ENCODE measurements at places on chromosomes 12 and 14. TPM values are rescaled to one million over a fixed set of nuclear protein-coding genes. Genes with fewer than 3 reads are reported as not detected.
A peak's percentile ranks its signal among the peaks of the same experiment; 100 is the strongest.

DNA sequence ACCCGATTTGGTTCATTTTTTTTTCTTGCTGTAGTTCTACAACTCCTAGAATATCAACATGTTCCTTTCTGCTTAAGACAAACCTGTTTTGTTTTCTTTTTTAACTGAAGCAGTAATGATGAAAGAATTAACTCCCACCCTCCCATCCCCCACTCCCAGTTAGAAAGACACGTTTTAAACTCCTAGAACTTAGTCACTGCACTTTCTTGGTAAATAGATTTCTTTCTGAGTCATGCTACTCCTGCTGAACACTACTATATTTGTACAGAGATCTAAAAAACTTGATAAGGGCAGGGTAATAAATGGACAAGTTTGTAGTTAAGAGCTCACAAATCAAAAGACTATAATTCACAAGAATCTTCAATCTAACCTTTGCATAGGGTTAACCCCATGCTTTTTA, 118.9 kb upstream of the PTPRB start:
- peak; percentile 70 for DNase-seq

The LUM gene
- 2,030 TPM for total RNA-seq

The IFI27L1 gene
- total RNA-seq: 18.9 TPM

DNA sequence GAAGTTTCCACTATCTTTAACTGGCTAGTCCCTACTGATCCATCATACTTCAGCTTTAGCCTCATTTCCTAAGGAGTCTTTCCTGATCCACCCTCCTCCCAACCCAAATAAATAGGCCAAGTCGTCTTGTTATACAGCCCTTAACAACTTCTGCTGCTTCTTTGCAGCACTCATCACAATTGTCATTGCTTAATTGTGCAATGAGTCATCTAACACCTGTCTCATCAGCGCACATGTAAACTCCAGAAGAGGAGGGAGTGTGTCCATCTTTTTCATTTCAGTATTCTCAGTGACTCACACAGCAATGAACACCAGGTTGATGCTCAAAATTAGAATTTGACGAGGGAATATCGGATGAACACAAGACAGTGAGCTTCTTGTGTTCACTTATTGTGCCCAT, 87.3 kb downstream of the SUDS3 start:
- DNase-seq: no peak

DNA sequence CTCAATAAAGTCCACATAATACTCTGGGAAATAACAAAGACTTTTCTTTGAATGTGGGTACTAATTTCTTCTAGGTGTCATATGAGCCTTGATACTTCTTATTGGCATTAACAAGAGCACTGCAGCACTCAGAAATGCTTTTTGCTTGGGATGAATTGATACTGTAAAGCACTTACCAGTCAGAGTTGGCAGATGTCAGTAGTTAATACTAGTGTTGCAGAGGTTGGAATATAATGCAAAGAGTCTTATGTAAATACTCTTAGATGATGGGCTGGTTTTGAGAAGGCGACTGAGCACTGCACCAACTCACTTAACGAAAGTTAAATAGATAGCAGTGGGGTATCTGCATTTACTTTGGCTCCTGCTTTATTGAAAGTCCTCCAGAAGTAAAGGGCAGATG, 25.6 kb upstream of the MBIP start:
- DNase-seq: no peak

DNA sequence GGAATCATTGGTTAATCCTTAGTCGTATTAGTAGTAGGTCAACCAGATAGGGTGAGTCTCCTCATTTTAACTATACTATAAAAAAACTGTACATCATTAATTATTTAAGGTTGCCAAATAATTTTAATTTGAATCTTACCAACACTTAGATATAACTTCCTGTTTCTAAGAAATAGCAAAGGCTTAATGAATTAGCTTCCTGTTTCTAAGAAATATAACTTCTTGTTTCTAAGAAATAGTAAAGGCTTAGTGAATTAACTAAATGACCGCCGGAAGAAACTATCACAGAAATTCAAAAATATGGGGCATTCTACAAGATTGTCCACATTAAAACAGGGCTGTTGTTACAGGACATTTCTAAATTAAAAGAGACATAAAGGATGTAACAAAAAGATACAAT, 392.9 kb upstream of the FOXG1 start:
- DNase-seq: no peak

The GRIN2B gene
- 0.60 TPM for total RNA-seq

The NEUROD4 gene
- not detected for total RNA-seq

DNA sequence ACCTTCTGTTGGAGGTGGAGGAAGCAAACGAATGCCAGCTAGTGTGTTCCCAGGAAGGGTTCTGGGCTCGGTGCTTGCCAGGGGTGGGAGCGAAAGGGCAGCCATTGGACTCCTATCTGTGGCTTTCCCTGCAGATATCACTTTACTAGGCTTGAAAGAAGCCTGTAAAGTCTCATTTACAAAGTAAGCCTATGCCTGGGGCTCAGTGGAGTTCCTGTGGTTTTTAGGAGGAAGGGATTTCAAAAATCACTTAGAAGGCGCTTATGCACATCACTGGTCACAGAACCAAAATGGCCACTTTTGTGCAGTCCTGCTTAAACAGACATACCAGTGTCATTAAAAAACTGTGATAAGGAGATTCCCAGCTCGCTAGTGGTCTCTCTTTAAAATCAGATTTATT, 22.7 kb downstream of the CLMN start:
- no peak for DNase-seq

- peak; percentile 70 for DNase-seq
Observed at GRCh38 chr12:51961834-51962233, 10.3 kb downstream of the ACVR1B start.

GRCh38 chr14:92693998-92694795, 54.2 kb downstream of the LGMN start:
- peak; percentile 32 for DNase-seq

The SIX4 gene
- 6.7 TPM for total RNA-seq

- no peak for DNase-seq
Observed at GRCh38 chr12:21509768-21510167, 8.2 kb downstream of the GOLT1B start.

DNA sequence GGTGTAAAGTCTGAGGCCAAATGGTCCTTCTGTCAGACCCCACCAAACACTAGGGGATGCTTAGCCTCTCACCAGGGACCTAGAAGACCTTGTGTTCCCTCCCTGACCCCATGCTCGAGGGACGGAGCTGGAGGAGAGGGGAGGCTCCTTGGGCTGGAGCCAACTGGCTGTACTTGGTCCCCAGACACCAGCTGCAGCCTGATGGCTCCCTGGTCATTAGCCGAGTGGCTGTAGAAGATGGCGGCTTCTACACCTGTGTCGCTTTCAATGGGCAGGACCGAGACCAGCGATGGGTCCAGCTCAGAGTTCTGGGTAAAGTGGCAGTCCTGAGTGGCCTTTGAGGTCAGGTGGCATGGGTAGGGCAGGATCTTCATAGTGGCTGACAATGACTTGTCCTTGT, 29.0 kb downstream of the PAPLN start:
- no peak for DNase-seq

The RNU4-1 gene
- total RNA-seq: under 0.01 TPM

GRCh38 chr14:22107753-22108152, 434.1 kb upstream of the OR4E1 start:
- no peak for DNase-seq

DNA sequence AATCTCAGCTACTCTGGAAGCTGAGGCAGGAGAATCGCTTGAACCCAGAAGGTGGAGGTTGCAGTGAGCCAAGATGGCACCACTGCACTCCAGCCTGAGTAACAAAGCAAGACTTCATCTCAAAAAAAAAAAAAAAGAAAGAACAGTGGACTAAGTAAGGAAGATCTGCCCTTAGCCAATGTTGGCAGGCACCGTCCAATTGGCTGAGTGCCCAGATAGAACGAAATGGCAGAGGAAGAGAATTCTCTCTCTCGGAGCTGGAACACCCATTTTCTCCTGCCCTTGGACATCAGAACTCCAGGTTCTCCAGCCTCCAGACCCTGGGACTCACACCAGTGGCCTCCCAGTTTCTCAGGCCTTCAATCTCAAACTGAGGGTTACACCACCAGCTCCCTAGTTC, 49.9 kb downstream of the ESR2 start:
- no peak for DNase-seq

DNA sequence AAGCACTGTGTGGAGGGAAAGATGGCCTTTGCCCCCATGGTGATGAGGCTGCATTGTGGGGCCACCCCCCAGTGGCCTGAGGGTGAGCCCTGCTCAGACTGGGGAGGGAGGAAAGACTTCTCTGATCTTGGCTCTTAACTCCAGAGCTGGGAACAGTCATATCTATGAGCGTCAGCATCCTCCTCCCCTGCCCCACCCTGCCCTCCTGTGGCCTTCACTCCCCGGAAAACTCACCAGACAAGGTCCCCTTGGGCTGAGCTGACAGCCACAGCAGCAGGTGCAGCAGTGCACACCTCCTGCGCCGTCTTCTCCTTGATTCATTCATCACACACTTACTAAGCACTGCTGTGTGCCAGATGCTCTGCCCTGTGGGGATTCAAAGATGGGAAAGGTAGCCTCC, 98.8 kb downstream of the B4GALNT3 start:
- no peak for DNase-seq

GRCh38 chr12:4141348-4142270, 132.0 kb upstream of the CCND2 start:
- no peak for DNase-seq

The CLECL1 gene
- not detected for total RNA-seq

DNA sequence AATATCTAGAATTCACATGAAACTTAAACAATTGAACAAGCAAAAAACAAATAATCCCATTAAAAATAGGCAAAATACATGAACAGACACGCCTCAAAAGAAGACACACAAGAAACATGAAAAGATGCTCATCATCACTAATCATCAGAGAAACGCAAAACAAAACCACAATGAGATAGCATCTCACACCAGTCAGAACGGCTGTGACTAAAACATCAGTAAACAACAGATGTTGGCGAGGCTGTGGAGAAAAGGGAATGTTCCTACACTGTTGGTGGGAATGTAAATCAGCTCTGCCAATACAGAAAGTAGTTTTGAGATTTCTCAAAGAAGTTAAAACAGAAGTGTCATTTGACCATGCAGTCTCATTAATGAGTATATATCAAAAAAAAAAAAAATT, 121.3 kb downstream of the PTPRO start:
- DNase-seq: no peak

DNA sequence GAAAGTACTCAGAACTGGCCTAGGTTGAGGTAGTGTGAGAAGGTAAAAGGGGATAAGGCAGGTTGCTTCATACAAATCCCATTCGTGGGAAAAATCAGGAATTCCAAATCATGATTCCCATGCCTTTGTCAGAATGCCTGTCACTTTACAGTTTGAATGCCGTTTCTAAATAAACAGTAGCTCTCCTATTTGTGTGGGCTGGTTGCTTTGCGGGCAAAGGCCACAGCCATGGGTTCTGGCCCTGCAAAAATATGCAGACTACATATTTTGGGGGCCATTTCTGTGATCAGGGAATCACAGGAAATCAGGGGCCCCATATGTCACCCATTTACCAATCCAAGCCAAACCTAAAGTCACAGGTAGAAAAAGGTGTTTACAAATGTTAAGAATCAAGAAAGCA, 161.3 kb upstream of the BMP4 start:
- DNase-seq: no peak

DNA sequence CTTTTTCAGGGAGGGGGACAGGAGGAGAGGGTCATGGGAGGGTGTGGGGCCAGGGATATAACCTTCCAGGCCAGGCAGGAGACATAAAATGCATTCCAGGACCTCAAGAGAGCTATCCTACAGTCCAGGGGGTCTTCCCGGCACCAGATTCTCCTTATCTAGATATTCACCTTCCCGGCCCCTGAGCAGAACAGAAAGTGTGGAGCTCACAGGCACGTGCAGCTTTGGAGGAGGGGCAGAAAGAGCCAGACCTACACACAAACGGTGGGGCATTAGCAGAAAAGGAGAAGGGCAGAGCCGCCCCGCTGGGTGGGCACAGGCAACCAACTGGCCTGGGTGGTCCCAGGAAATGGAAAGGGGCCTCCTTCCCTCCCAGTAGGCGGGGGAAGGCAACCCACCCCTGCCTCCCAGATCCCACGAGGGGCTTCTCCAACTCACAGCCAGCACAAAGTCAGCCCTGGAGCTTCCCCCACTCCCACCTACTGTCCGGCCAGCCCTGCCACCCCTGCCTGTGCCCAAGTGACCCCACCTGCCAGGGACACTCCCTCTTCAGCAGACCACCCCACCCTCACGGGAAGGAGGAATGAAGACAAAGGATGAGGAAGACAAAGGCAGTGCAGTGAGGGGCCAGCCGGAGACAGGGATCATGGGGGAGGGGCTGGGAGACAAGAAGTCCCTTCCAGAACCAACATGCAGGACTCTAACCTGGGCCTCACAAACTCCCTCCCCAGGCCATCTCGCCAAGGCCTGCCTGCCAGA, 33.3 kb downstream of the CCDC85C start:
- no peak for DNase-seq

GRCh38 chr14:74611650-74612349, at the start of gene LTBP2:
TSS of gene LTBP2 (minus strand) at chr14:74612237. CDS start at chr14:74611944, 293 bp downstream.
- peak; percentile 46 for DNase-seq

The IFNG-AS1 gene
- not detected for total RNA-seq

The TSPAN11 gene
- total RNA-seq: 9.6 TPM

DNA sequence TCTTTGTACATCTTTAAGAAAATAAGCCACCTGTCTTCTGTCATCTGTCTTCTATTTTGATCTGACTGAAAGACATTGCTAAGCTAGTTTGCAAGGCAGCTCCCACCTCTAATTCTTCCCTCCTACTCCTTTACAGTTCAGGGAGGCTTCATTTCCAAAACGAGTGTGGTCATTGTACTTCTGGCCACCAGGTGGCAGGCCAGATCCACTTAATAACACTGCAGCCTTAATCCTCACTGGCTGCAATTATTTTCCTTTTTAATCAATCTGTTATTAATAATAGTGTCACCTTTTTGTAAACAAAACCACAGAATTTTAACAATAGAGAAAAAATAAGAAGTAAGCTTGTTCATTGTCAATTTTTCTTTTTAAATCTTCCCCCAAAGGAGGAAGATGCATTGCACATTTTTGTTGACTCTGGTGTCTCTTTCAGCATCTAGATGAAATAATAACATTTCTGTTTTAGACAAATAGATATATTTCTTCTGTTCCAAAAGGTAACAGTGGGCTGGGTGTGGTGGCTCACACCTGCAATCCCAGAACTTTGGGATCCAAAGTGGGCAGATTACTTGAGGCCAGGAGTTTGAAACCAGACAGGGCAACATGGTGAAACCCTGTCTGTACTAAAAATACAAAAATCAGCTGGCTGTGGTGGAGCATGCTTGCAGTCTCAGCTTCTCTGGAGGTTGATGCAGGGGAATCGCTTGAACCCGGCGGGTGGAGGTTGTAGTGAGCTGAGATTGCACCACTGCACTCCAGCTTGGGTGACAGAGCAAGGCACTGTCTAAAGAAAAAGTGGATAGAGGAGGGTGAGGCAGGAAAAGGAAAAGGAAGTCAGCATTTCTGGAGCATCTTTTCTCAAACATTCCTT, 23.3 kb downstream of the GABARAPL1 start:
- peak; percentile 59 for DNase-seq

- no peak for DNase-seq
Observed at GRCh38 chr12:92654929-92655328, 47.9 kb upstream of the PLEKHG7 start.

The SERPINA12 gene
- total RNA-seq: 0.60 TPM

DNA sequence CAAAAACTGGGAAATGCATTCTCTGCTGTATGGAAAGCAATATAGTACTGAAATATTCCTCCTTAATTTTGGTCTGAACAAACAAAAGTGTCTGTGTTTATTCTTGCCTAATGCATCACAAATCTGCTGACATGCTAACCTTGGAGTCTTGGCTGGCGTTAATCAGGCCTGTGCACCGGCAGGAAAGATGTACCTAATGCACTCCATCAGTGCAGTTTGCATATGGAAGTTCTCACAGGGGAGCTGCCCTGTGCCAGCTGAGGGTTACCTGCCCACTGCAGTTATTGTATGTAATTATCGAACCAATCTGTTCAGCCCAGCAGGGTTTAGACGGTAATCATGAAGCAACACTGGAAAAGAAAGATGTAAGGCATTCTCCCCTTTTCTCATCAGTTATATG, 76.9 kb downstream of the VRK1 start:
- no peak for DNase-seq

Data from hepatocyte (in vitro differentiated cells).